ENCODE measurements at places on chromosomes 13 and 19.

GRCh38 chr19:1807695-1808394, 4.2 kb downstream of the ATP8B3 start:
- DNase-seq = peak; percentile 44

- no peak for DNase-seq
Measured at GRCh38 chr19:13864667-13865570, 12.0 kb upstream of the NANOS3 start.

- no peak for DNase-seq
Measured at GRCh38 chr19:8567522-8568172, 9.6 kb downstream of the MYO1F start.

DNA sequence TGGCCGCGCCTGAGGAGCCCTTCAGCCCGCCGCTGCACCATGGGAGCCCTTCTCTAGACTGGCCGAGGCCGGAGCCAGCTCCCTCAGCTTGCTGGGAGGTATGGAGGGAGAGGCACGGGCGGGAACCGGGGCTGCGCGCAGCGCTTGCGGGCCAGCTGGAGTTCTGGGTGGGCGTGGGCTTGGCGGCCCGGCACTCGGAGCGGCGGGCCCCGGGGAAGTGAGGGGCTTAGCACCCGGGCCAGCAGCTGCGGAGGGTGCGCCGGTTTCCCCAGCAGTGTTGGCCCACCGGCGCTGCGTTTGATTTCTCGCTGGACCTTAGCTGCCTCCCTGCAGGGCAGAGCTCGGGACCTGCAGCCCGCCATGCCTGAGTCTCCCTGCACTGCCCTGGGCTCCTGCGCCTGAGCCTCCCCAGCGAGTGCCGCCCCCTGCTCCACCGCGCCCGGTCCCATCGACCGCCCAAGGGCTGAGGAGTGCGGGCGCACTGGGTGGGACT, 1890.0 kb upstream of the PCDH20 start:
- no peak for DNase-seq

DNA sequence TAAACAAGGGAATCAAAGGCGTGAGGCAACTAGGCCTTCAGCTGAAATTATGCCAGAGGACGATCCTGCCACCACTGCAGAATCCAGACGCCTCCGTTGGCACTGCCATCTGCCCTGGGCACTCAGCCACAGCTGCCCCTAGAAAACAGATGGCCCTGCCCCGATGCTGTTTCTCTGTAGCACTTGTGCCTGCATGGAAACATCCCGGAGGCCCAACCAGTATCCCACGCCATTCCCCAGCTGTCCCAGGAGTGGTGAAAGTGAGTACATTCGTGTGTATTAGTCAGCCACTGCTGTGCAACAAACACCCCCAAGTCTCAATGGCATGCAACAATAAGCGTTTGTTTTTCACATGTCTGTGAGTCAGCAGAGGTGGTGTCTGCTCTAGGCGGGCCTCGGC, 8.9 kb upstream of the CRTC1 start:
- DNase-seq = no peak

DNA sequence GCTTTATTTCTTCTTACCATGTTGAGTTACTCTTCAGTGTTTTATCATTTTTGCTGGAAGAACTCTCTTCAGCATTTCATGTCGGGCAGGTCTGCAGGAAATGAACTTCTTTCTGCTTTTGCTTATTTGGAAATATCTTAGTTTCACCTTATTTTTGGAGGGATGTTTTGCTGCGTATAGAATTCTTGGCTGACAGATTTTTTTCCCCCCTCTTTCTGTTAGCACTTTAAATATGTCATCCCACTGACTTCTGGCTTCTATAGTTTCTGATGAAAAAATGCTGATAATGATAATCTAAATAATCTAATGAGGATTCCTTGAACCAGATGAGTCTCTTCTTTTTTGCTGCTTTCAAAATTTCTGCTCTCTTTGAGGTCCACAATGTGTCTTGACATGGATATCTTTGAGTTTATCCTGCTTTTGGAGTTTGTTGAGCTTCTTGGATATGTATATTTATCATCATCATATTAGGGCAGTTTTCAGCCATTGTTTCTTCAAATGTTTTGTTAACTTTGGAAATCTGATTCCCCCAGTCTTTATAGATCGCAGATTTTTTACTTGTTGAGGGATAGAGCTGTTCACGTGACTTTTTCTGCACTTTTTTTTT, 20.4 kb downstream of the ZMYM2 start:
- no peak for DNase-seq
